IPS DF 6.9 (cell line): ENCODE measurements at places on chromosomes 2 and 18.

GRCh38 chr2:42810971-42811811 is 18.8 kb upstream of the HAAO start:
- no peak for DNase-seq

- DNase-seq = no peak
These were observed 111.7 kb upstream of the SETBP1 start for GRCh38 chr18:44568986-44569385.

DNA sequence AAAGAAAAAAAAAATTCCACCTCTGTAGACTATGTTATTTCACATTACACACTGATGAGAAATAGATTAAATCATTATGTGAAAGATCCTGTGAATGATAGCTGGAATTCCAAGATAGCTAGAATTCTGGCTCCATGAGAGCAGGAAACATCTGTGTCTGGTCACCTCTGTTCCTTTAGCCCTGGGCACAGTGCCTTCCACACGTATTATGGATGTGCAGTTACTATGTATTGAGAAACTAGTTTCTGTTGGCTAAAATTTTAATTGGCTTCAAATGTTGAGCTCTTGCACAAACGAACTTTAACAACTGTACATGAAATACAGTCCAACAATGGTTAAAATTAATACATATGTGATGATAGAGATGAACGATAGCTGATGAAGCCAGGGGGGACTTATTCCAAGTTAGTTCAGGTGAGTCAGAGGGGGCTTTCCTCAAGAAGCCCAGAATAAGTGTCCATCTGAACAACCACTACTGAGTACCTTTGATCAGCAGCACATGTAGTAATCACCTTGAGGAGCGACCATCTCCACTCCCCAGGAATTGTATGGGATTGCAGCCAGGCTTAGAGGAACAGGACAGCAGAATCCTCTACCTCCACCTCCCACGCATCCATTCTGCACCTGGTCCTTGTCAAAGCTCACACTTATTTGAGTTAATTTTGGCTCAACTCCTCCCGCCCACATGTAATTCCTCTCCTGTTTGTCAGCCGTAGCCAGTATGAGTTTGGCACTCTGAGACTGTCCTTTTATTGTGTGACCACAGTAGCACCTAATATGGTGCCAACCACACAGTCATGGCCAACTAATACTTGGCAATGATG is 68.6 kb downstream of the NABP1 start:
- no peak for DNase-seq

- no peak for DNase-seq
These were observed 12.1 kb upstream of the GAL3ST2 start for GRCh38 chr2:241764275-241765241.

- DNase-seq = no peak
These were observed 503.0 kb upstream of the KLHL29 start for GRCh38 chr2:22882011-22882410.

DNA sequence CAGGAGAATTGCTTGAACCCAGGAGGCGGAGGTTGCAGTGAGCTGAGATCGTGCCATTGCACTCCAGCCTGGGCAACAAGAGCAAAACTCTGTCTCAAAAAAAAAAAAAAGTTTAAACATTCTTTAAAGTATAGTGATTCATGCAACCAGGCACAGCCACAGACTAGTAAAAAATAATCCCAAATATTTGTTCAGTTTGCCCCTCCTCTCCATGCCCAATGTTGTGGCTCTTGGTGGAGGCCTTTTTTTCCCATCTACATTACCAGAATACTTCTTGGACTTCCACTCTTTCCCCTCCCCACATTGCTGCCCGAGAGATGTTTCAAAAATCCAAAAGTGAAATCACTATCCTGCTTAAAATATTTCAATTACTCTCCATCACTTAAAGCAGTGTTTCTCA is 5.1 kb upstream of the MALT1 start:
- DNase-seq = no peak

GRCh38 chr2:121075641-121076497 is 209.1 kb downstream of the TFCP2L1 start:
- DNase-seq = no peak

GRCh38 chr2:5926871-5927512 is 234.8 kb downstream of the SOX11 start:
- DNase-seq = no peak

DNA sequence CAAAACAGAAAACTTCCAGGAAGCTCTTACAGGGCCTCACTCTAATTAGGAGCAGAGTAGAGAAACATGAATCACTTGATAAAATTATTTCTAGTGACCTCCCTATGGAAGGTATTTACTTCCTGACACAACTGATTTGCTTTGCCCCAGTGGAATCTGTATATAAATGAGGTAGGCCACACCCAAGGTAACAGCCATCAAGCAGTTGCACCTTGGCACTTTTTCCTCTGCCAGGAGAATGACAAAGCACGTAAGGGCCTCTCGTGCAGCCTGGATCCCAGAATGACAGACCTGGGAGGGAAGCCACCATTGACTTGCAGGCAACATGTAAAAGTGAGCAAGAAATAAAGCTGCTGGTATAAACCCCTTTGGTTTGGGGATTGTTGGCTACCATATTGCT is 620.0 kb upstream of the SLC39A10 start:
- no peak for DNase-seq

DNA sequence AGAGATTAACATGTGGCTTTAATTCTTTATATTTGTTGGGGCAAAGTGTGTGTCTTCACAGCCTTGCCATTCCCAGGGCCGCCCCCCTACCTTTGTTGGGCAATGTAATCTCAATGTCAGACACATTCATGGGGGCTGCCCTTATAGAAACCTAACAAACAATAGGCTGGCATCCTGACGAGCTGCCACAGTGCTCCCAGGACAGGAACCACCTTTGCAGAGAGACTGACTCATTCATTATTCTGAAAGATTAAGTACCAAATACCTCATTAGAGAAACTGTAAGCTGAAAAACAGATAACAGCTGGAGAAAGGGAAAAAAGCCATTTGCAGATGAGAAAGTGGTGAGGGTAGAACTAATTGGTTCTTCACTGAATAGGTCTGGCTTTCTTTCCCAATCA is 1587.5 kb upstream of the PIK3C3 start:
- no peak for DNase-seq

- DNase-seq = no peak
These were observed 220.7 kb downstream of the PHLPP1 start for GRCh38 chr18:62935994-62936393.

DNA sequence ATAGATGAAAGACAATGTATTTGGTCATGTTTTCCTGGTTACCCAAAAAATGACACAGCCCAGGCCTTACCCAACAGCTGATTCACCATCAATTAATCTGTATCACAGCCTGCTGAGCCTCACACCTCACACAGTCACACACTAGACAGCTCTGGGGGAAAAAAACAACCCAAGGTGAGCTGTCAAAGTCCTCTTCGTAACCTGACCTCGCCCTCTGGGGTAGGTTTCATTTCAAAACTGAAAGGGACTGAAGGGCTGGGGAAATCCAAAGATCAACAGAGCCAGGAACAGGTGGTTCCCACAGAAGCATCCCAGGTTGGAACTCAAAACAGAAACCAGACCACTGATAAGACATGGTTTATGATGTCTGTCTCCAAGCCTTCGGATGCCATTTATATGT is 18.2 kb upstream of the PCBP1 start:
- DNase-seq = no peak

GRCh38 chr18:23875966-23876895 is 138.3 kb upstream of the TTC39C start:
- DNase-seq = no peak

GRCh38 chr2:7375901-7376300 is 458.7 kb downstream of the RNF144A start:
- DNase-seq = no peak

DNA sequence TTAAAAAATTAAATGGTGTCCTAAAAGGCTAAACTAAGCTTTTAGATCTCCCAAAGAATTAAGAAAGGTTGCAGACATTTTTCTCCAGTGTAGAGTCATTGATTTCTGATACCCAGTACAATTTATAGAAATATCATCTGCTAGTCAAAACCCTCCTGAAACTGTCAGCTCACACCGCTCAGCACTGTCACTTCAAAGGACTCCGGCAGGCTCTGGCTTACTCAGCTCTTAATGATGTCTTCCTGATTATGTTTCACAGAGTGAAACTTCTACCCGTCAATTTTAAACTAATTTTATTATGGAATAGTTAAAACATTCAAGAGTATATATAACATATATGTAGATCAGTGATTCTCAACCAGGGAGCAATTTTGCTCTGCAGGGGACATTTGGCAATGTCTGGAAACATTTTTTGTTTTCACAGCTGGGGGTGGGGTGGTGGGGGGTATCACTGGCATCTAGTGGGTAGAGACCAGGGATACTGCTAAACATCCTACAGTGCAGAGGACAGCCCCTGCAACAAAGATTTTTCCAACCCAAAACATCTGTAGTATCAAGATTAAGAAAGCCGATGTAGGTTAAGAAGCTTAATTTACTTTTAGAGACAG is 31.6 kb downstream of the CDK15 start:
- no peak for DNase-seq

DNA sequence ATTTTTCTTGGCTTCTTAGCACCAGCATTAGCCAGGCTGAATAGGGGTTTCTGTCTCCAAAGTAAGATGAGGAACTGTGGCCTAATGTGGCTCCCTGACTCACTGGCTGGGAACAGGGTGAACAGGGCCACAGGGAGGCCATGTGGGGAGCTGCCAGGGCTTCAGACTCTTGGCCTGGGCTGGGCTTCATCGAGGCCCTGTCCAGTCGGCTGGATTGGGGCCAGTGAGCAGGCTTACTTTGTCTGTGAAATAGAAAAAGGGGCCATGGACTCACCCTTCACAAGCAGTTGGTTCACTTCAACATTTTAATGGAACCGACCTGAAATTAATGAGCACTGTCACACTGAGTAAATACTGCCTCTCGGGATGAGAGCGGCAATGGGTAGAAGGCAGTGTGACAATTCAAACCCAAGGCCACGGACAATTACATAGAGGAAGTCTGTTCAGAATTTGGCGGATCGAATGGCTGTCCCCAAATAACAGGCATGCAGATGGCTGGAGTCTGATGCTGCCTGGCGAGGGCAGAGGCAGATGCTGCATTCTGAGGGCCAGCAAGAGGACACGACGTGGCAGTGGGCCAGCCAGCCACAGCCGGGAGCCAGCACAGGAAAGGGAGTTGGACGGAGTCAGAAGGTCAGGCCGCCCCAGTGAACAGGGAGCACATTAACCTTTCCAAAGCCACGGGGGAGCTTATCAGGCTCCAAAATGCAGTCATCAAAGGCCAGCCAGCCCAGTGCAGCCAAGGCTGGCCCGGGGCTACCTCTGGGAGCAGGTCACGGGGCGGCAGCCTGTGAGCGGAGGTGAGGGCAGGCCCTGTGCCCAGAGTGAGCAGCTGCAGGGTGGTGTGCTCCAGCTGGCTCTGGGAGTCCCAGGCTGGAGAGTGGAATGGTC is 146.6 kb upstream of the REV1 start:
- DNase-seq = no peak

DNA sequence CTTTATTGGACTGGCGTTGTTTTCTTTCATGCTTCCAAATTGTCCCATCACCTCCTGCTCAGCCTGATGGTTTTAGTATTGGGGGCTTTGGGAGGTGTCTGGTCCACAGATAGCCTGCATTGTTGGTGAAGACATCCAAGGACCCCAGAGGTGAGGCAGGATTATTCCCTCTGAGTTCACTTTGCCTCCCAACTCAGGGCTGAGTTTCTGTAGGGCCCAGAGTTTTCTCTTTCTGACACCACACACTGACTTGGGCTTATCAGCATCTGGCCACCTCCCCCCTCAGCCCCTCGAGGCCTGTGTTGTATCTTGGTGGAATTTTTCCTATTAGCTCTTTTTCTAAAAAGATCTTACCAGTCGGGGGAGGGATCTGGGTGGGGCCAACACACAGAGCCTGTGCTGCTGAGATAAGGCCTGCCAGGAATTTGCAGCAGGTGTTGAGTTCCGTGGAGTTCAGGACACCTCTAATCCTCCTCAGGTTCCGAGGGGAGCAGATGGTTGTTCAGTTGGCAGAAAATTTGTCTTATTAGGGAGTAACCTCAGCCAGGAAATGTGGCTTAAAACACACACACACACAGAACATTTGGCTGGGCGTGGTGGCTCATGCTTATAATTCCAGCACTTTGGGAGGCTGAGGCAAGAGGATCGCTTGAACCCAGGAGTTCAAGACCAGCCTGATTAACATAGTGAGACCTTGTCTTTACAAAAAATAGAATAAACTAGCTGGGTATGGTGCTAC is 7.3 kb downstream of the EMILIN2 start:
- DNase-seq = no peak

GRCh38 chr2:65435625-65436168 is 3.3 kb upstream of the SPRED2 start:
- DNase-seq = no peak

DNA sequence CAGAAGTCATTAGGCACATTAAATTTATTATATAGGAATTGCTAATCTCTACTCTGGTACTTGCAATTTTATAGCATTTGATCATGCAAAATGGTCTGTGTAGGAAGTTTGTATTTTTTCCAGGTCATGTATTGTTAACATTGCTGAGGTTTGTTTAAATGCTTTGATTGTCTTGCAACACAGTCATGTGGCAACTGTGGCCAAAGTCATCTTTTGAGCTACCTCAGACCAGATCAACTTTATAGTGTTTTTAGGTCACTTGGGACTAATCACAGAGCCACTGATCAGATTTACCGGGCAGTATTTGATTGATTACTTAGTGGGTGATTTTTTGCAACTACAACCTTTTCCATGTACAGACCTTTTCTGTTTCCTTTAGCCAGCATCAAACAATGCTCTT is 3.7 kb downstream of the SERPINB5 start:
- DNase-seq = no peak

DNA sequence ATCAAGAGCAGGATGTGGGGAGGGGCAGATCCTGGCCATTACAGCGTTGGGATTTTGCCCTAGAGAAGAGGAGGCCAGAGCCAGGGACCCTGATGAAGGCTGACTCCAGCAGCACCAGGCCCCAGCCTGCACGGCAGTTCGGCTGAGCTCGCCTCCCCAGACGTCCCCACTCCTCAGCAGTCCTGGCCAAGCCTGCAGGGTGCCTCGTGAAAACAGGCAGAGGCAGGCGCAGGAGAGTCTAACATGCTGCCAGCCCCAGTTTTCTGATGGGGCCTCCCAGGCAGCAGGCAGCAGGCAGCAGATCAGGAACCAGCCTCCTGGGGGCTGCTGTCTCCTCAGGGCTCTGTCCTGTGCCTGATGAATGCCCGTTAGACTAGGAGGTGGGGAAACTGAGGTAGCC is 19.7 kb upstream of the GLI2 start:
- no peak for DNase-seq

GRCh38 chr18:25725501-25725900 is 364.9 kb downstream of the SS18 start:
- DNase-seq = no peak

GRCh38 chr2:25072606-25073005 is 30.7 kb downstream of the EFR3B start:
- no peak for DNase-seq

- DNase-seq = no peak
These were observed 191.7 kb upstream of the ALKAL2 start for GRCh38 chr2:479490-480176.

DNA sequence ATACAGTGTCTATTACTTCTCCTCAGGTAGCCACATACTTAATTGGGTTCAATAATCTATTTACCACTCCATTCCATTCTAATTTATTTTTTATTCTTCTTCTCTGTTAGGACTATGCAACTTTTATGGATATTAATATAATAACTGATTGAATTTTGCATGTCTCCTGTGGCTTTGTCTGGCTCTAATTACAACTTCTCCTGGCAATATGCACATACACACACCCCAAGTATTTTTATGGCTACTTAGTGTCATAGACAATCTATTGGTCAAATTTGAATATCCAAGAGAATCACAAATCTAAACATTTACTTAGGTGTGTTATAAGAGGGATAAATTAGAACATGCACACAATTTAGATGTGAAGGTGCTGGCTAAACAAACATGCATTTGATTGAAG is 73.1 kb downstream of the BOD1L2 start:
- no peak for DNase-seq
